ENCODE measurements at places on chromosomes 11 and 22.
A peak's percentile ranks its signal among the peaks of the same experiment; 100 is the strongest.

DNA sequence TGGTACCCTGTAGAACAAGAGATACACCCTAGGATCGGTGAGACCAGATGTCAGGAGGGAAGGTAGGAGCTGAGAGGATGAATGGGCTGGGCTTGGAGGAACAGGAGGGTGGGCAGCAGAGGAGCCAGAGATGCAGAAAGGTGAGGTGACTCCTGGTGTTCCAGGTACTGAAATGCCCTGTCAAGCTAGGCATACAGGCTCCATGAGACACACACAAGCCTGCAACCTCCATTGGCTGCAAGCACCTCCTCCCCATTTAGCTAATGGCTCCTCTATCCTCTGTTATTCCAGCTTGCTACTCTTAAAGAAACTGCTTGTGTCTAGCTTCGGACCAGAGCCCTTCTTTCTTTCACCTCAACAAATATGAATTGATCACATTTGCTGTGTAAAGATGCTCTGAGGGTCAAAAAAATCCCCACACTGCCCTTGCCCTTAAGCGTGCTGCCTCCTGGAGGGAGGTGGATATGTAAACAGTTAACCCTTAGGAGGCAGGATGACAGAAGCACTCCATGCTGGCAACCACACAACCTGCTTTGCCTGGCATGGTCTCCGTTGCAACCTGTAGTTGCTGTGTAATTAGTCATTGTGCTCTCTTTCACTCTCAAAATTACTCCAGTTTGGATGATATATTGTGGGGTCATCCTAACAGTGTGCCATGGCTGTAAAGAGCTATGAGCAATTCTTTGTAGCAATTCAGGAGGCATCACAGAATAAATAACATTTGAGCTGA lies 156.0 kb downstream of the PKNOX2 start:
- DNase-seq: no peak

- no peak for DNase-seq
Observed at GRCh38 chr11:96143041-96143521, 199.9 kb downstream of the MAML2 start.

DNA sequence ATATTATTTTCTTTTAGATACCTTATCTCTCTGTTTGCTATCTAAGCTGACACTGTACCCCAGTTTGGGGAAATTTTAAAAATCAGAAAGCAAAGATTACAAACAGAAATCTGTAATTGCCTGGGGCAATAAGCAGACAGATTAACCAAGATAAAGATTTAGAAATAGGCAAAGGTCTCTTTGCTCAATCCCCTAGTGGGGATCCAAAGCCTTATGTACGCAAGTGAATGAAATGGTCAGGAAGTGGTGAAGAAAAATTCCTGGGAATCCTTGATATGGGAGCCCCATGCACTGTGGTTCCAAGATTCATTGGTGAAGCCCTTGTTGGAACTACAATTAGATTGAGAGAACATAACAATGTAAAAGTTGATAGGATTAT lies 139.5 kb upstream of the GUCY1A2 start:
- DNase-seq: no peak

DNA sequence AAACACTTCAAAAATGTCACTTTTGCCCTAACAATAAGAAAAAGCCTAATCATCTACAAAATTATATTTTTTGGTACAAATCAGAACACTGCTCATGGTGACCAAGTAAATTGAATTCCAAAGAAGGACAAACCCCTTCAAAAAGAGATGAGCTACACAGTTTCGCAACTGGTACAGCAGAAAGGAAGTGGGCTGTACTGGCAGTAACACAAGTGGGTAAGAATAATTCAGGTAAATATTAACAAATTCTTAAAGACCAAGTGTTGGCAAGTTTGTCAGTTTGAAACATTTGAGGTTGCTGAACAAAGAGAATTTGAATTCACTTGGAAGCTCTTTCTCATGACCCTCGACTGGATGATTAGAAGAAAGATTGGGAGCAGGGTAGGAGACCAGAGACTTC lies 35.5 kb downstream of the MSANTD4 start:
- no peak for DNase-seq

GRCh38 chr11:116517584-116517983 lies 255.2 kb downstream of the BUD13 start:
- DNase-seq: no peak

DNA sequence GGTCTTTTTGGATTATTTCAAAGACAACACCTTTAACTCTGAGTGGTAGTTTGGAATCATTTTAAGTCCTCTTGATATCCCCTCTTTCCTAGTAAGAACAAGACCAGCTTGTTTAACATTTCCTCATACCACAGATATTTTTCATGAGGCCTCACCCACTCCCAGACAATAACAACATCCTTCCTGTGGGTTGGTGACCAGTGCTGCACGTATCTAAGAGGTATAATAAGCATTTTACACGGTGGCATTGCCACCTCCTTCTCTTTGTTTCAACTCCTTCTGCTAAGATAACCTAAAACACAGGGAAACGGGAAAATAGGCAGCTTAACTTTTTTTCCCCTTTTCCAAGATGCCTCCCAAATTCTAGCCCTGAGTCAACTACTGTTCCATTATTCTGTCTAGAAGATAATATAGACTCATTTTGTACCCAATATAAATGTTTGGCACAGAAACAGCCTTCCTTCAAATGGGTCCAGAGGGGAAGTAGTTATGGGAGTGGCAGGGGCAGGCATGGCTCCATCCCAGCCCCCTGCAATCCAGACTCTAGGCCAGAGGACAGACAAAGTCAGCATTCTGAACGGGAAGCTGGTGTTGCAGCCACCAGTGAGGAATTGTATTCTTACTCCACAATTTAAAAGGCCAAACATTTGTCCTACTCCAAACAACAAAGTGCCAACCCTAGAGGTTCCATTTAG lies 28.5 kb downstream of the MAML2 start:
- DNase-seq: peak; percentile 42

DNA sequence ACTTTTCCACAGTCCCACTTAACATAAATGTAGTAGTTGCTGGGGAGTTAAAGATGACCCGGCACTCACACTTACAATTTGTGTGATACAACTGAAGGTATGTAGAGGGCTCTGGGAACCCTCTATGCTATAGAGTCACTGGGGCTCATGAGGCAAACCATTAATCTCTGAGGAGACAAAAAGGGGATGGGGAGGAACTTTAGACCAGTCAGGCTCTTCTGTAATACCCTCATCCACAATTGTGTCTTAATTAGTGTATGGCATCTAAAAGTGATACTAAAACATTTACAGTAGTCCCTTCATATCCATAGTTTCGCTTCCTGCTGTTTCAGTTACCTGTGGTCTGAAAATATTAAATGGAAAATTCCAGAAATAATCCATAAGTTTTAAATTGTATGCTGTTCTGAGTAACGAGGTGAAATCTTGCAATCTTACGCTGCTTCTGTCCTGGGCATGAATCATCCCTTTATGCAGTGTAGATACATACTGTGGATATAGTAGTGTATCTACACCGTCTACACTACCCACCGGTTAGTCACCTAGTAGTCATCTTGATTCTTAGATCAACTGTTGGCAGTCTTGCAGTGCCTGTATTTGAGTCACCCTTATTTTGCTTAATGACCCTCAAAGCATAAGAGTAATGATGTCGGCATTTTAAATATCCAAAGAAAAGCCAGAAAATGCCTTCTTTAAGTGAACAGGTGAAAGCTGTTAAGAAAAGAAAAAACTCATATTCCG lies 12.2 kb downstream of the CBL start:
- DNase-seq: peak; percentile 46

DNA sequence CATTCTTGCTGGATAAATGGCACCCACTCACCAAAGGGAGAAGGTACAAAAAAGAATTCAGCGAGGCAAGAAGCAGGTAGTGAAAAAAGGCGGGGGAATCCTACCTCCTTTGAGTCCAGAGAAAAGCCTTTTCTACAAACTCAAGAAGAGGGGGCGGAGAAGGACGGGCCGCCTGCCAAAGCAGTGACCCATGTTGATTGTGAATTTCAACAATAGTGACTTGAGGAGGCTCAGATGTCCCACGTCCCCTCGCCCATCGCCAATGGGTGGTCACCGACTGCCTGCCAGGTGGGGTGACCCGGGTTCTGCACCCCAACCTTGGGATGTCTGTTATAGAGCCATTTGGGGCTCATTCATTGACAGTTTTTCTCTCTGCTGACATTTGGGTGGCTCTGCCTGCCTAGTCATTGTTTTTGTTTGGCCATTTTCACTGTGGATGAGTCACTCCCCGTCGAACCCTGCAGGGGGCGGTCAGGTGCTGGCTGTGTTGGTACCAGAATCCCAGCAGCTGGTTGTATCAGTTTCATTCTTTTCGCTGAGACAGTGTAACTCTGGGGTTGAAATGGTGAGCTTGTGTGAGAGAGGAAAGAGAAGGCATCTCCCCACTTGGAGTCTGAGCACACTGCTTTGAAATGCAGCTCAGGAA lies 163.4 kb upstream of the NCAM1 start:
- no peak for DNase-seq

DNA sequence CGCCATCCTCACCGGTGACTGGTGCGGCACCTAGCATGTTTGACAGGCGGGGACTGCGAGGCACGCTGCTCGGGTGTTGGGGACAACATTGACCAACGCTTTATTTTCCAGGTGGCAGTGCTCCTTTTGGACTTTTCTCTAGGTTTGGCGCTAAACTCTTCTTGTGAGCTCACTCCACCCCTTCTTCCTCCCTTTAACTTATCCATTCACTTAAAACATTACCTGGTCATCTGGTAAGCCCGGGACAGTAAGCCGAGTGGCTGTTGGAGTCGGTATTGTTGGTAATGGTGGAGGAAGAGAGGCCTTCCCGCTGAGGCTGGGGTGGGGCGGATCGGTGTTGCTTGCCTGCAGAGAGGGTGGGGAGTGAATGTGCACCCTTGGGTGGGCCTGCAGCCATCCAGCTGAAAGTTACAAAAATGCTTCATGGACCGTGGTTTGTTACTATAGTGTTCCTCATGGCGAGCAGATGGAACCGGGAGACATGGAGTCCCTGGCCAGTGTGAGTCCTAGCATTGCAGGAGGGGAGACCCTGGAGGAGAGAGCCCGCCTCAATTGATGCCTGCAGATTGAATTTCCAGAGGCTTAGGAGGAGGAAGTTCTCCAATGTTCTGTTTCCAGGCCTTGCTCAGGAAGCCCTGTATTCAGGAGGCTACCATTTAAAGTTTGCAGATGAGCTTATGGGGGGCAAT lies 1.1 kb downstream of the NEAT1 start:
- DNase-seq: no peak

DNA sequence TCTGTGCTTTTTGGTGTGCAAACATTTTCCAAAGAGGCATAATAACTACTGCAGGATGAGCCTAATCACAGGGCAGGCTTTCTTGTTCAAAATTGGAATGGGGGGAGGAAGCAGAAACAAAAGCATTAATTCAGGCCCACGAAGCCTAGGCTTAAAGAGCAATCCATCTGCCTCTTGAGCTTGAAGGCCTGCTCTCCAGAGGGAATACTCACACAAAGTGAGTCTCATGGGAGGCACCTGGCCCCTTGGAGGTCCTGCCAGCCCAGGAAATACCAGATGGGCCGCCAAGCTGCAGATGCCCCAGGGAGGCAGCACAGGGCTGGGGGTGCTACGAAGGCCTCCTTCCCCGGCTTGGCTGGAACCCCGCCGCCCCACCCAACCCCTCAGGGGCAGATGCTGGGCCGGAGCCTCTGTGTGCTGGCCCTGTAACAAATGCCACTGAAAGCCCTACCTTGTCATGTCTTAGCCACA lies 39.3 kb upstream of the COMT start:
- no peak for DNase-seq

- no peak for DNase-seq
Observed at GRCh38 chr11:123483058-123483457, 53.0 kb downstream of the GRAMD1B start.

DNA sequence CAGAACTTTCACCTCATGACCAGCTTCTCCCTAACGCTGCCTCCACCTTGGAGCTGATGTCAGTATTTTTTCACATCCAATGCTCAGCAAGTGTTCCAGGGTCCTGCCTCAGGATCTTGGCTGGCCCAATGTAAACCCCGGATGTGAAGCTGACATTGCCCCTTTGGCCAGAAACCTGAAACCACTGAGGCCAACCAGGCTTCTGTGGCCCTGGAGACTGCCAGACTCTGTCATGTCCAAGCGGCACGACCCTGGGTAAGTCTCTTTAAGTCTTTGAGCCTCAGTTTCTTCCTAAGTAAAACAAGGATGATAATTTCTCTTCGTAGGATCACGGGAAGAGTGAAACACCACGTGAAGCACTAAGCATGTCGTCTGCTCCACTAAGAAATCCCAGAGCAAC lies 22.8 kb downstream of the SERPIND1 start:
- no peak for DNase-seq

GRCh38 chr22:30654361-30654760 lies 13.3 kb downstream of the DUSP18 start:
- no peak for DNase-seq

- no peak for DNase-seq
Observed at GRCh38 chr11:12794576-12795230, 120.5 kb downstream of the TEAD1 start.

- no peak for DNase-seq
Observed at GRCh38 chr11:72848846-72849466, 34.7 kb downstream of the ATG16L2 start.

- no peak for DNase-seq
Observed at GRCh38 chr22:49861642-49862495, 8.2 kb downstream of the ZBED4 start.

DNA sequence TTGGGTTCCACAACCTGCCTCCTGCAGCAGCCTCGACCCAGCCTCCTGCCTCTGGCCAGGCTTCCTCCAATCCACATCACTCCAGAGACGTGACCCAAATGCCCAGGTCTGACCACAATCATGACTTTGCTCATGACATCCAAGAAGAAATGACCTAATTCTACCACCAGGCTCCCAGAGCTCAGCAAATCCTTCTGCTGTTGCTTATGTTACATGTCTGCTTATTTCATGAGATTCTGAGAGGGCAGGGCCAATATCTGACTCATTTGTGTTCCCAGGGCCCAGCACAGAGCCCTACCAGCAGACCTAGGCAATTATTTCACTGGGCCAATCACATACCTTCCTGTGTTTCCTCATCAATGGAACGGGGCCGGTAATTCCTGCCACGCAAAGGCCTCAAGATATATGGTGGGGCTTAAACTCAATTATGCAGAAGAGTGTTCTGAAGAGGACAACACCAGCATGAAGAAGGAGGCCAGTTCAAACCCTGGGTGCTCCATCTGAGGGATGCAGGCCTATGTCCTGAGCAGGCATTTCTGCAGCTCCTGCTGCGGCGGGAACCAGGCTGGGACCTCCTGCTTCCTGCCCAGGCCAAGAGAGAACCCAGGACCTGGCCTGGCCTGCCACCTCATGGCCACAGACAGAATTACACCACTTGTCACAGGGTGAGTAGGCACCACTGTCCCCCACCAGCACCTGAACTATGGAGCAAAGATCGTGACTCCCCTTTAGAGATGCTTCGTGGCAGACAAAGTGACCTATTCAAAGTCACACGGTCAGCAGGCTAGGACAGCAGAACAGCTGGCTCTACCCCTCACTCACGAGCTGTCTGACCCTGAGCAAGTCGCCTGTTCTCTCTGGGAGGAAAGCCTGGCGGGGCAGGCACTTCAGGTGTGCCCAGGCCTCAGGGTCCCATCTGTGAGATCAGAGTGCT lies 5.9 kb downstream of the CENPM start:
- DNase-seq: peak; percentile 80

- no peak for DNase-seq
Observed at GRCh38 chr22:29138556-29139305, 65.9 kb downstream of the KREMEN1 start.

All from T-helper 2 cell (primary cell).